Activated CD4-positive, alpha-beta T cell treated with anti-CD3 and anti-CD28 coated beads for 48 hours (primary cell): ENCODE measurements at places on chromosomes 12 and 14.

DNA sequence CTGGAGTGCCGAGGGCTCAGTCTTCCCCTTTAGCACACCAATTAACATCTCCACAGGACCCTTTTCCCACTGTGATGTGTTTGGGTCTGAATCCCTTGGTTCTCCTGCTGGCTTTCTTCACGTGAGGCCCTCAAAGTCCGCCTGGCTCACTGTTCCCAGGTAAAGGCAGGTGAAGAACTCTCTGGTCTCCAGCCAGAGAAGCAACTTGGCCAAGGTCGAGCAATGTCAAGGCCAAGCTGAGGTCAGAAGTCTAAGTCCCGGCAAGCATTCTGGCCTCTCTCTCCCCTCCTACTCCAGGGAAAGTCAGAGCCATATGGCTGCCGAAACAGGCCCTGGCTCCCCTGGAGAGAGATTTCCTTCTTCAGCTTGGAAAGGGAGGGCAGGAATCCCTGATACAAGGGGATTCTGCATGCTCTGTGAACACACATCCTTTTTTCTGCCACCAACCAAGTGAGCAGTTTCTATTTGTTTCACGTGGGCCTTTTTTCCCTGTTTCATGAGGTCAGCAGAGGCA is 61.4 kb upstream of the ESRRB start:
- DNase-seq, result no peak

- DNase-seq, result no peak
Observed at GRCh38 chr14:92282669-92283068, 40.3 kb upstream of the SLC24A4 start.

DNA sequence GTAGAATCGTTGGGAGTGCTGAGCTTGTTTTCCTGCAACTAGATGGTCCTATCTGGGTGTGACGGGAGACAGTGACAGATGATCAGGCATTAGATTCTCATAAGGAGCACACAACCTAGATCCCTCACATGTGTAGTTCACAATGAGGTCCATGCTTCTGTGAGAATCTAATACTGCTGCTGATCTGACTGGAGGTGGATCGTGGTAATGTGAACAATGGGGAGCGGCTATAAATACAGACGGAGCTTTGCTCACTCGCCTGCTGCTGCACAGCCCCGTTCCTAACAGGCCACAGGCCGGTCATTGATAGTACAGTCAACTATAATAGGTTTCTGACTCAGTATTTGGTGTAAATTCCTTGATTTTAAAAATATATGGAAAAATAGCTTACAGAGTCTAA is 138.8 kb downstream of the GLT1D1 start:
- DNase-seq, result no peak

- DNase-seq, result no peak
Observed at GRCh38 chr14:61930101-61930857, 168.1 kb downstream of the SNAPC1 start.

- no peak for DNase-seq
Observed at GRCh38 chr12:52846356-52846970, 2.3 kb downstream of the KRT78 start.

- DNase-seq, result peak; percentile 85
Observed at GRCh38 chr14:24365600-24366412, 2.2 kb upstream of the NFATC4 start.

DNA sequence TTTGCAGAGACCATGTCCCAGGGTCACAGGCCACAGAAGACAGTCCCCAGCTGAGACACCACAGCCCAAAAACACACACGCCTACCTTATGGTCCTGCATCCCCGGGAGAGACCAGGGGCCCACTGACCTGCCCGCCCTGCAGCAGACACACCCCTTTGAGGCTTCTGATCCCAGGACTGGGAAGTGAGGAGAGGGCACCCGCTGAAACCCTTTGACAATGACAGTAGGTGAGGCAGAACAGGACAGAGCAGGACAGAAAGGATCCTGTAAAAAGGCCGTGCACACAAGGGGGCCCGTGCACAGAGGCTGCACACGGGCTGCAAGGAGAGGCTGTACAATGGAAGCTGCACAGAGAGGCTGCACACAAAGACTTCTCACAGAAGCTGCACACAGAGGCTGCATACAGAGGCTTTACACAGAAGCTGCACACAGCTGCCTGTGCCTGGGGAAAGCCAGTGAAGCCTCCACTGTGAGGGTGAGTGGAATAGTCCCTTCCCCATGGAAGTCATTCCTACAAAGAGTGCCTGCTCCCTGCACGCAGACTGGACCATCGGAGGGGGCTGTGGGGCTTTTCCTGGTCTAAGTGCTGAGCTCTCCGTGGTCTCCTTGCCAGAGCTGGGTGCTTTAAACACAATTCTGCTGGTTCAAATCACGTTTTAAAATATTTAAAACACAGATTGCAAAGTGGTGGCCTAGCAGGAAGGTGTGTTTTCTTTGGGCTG is 16.6 kb upstream of the SFSWAP start:
- DNase-seq, result no peak

DNA sequence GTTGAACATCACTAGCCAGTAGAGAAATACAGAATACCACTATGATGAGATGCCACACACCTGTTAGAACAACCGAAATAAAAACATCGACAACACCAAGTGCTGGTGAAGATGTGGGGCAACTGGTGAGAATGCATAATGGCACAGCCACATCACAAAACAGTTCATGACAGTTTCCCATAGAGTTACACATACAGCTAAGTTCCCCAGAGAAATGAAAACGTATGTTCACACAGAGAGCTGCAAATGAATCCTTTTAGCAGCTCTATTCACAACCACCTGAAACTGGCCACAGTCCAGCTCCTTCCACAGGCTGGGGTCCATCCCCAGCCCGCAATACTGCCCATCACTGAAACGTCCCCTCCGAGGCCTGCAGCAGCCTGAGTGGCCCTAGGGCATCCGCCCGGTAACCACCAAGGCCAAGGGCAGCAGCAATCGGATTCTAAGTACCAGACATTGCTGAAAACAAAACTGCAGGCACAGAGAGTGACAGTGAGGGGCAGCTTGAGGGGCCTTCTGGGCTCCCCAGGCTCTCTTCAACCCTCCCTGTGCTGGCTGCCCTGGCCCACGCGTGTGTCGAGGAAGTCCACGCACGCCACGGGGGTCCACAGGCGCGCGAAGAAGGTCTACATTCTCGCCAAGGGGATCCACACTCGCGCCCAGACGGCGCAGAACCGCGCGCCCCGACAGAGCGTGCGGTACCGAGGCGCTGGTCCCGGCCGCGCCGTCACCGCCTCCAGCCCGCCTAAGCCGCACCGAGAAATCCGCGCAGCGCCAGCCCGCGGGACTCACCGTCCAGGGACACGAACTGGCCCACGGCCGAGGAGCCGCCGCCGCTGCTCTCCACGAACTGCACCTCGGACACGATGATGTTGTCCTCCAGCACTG is 903 bp downstream of the BRF1 start:
- peak; percentile 41 for DNase-seq

GRCh38 chr12:47938093-47938492 is 25.3 kb upstream of the TMEM106C start:
- no peak for DNase-seq

DNA sequence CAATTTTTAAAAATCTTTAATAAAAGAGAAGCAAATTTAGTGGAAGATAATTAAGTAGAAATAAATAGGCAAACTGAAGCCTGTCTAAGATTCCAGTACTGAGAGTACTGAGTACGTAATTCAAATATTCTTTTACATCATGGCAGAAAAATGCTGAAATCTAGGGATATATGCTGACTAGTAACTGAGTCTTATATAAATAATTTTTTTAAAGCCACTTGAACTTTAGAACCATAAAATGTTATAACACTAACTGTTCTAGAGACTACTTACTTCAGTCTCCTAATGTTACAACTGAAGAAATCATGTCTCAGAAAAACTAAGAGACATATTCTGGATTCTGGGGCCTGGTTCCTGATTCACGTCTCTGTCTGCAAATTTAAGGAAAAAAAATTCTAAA is 230.6 kb upstream of the PLEKHG7 start:
- DNase-seq, result no peak

GRCh38 chr12:28827861-28828260 is 321.2 kb upstream of the FAR2 start:
- no peak for DNase-seq

GRCh38 chr12:91357381-91357780 is 174.8 kb upstream of the DCN start:
- no peak for DNase-seq

GRCh38 chr14:84584511-84584910 is 945.4 kb upstream of the FLRT2 start:
- no peak for DNase-seq

DNA sequence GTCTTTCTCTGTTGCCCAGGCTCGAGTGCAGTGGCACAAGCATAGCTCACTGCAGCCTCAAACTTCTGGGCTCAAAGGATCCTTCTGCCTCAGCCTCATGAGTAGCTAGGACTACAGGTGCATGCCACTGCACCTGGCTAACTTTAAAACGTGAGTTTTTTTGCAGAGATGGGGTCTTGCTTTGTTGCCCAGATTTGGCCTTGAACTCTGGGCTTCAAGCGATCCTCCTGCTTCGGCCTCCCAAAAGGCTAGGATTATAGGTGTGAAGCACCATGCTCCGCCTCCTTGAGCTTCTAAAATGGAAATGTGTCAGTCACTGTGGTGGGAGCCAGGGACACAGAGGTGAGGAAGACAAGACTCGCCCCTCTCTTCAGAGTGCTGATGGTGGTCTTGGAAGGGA is 45.6 kb downstream of the WSCD2 start:
- DNase-seq, result no peak

DNA sequence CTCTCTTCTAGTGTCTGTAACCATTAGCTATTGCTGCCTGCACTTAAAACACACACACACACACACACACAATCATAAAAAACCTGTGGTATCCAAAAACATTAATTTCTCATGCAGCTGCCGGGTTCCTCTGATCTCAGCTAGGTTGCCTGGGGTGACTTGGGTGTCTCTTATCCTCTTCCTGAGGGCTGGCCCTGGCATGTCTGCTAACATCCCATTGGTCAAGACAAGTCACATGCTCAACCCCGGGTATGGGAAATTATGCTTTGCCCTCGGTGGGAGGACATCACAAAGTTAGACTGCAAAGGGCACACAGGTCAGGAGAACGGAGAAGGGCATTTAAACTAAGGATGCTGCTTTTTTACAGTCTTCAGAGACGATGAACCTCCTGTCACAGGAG is 55.7 kb downstream of the TRPV4 start:
- DNase-seq, result peak; percentile 58

DNA sequence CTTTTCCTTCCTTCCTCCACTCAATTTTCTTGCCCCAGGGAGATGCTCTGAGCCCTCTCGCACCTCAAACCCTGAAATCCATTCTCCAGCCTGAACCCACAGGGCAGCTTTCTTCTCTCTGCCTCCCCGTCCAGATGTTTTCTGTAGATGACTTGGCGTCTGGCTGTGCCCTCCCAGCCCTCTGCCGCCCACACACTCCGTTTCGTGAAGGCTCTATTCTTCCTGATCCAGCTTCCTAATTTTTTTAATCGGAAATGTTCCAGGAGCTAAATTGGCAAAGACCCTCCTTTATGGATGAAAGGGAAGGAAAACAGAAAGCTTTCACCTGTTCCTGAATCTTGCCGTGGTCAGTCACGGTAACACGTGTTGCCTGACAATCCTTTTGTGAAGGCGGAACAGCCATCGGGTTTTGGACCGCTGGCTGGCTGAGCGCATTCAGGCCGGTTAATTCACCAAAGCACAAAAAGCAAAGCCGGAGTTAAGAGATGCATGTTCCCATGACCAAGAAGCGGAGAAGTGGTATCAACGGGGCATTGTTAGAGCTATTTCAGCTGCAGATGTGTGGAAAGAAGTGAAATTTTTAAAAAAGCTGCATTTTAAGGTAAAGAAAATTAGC is 70.2 kb upstream of the FBRSL1 start:
- no peak for DNase-seq

GRCh38 chr14:94449930-94450329 is 2.7 kb downstream of the SERPINA11 start:
- DNase-seq, result no peak

GRCh38 chr12:88855301-88855700 is 275.0 kb upstream of the KITLG start:
- DNase-seq, result no peak

DNA sequence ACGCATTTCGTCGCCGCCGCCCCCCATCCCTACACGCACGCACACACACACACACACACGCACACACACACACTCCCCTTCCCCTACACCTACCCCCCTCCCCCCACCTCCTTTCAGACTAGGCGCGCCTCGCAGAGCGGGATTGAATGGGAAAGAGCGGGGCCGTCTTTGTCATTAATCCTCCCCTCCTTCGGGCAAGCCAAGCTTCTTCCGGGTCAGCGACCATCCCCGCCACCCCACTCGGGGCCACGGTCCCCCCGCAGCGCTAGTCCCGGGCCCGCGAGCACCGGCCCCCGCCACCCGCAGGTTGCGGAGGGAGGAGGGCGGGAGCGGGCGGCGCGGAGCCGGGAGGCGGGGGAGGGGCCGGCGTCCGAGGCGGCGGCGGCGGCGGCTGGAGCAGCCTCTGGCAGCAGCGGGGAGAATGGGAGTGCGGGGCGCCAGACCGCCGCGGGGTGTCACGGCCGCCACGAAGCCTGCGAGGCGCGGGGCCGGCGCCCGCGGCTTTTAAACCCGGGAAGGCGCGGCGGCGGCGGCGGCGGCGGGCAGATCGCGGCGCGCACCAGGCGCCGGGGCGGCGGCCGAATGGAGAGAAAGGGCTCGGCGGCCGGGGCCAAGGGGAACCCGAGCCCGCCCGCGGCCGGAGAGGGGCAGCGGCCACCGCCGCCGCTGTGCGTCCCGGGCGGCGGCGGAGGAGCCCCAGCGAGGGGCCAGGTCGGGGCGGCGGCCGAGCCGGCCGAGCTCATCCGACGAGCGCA is at the start of gene TTC9:
Gene TTC9, plus strand, starts transcription at position 369 of the 755 bp plus-strand sequence. Its CDS starts 214 bp downstream, at position 583.
- no peak for DNase-seq

GRCh38 chr12:131112021-131112420 is 158.3 kb downstream of the ADGRD1 start:
- no peak for DNase-seq

DNA sequence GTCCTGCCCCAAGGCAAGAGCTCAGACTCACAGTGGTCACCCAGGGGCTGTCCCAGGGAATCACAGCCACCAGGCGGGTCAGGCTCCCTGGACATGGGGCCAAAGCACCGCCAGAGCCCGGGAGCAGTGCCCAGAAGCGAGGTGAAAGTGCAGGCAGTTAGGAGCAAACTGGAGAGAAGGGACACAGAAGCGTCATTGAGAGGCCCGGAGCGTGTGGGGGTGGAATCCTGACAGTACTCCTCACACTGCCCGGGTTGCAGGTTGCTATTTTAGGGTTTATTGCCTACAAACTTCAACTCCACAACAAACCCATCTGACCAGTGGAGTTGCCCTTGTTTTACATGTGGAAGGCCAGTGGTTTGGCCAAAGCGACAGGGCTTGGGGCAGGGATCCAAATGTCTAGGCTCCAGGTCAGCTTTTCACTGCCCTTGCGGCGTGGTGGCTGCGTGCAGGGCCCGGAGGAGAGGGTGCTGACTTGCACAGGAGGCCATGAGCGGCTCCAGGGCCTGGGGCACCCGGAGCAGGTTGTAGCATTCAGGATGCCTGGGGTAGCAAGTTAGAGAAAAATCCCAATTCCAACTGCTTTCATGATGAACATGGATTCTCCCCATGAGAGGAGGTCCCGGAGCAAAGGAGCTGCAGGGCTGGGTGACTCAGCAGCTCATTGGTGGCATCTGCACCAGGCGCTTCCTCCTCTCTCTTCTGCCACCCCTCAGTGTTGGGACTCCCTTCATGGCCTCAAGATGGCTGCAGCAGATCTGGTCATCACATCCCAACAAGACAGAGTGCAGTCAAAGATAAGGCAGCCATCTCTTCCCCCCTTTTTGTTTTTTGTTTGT is 112.3 kb upstream of the NCOR2 start:
- no peak for DNase-seq

GRCh38 chr14:75518625-75519024 is 3.6 kb upstream of the BATF start:
- peak; percentile 73 for DNase-seq
